ENCODE measurements at places on chromosomes 6 and 20.

DNA sequence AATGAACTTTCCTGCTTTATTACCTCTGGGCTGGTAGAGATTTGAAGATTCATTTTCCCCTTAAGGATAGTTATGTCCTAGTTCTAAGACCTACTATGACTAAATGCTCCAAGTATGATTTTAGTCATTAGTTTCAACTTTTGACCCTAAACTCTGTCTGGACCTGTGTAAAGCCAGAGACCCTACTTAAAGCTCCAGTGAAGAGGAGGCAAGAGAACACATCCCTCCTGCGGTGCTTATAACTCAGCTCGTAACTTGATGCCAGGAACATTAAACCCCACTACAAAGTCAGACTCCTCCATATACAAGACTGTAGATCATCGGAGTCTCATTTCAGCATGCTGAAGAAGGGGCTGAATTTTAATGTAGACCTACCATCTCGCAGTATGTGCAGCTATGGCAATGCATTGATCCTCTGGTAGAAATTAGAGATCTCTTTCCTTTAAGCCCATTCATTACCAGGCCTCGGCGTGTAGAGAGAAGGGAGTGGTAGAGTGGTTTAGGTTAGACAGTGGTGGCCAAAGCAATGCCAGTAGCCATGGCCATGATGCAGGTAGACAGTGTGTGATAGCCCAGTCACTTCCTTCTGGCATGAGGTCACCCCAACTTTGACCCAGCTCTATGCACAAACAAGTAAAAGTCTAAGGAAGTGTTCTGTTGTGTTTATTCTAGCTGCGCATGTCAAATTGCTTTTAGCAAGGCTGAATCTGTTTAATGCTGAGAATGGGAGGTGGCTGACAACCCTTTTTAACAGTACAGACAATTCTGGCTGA lies 34.8 kb upstream of the MYB start:
- DNase-seq = no peak

DNA sequence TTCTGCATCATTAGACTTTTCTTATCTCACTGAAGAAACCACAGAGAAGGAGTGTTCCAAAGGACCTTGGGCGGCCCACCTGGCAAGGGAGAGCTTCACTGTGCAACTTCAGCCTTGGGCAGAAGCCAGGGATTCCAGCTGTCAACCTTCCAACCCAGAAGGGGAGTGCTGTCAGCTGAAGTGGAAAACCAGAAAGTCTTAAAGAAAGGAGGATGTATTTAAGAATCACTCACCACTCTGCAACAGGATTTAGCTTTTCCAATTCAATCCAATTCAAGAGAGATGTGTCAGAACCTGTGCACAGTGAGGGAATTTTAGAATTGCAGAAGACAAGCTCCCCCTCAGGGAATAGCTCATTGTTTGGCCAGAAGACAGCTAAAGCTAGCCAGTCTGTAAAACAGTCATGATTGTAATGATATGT lies 553.7 kb downstream of the CD83 start:
- no peak for DNase-seq

DNA sequence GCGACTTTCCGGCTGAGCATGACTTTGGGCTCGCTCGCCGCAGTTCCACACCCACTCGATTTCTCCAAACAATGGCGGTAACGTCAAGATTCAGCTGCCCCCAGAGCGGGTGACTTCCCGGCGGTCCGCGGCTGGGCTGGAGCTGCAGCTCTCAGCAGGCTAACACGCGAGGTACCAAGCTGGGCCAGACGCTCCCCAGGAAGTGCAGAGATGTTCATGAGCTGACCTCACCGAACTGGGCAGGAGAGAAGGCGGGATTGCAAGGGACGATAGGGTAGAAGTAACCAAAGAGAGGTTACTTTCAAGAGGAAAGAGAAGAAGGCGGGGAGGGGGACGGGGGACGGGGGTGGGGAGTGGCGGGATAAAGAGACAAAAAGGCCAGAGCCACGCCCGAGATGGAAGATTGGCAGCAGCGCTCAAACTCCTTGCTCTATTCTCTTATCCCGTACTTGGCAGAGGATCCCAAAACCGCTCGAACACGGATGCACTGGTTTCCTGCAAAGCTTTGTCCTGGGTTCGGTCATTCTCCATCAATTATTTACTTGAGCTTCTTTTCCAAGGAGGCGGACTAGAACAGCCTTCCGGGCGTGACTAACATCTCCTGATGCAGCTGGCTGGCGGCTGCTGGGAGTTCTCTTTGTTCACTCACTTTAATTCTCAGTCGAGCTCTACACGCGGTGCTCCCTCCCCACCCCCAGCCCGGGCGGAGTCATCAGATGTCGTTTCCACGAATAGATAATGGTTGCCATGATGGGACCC lies at the start of gene MTCL3:
Gene MTCL3, minus strand, starts transcription at position 626 of the 759 bp plus-strand sequence.
- peak; percentile 96 for DNase-seq

GRCh38 chr6:108286366-108286765 lies 8.5 kb upstream of the AFG1L start:
- DNase-seq = no peak

DNA sequence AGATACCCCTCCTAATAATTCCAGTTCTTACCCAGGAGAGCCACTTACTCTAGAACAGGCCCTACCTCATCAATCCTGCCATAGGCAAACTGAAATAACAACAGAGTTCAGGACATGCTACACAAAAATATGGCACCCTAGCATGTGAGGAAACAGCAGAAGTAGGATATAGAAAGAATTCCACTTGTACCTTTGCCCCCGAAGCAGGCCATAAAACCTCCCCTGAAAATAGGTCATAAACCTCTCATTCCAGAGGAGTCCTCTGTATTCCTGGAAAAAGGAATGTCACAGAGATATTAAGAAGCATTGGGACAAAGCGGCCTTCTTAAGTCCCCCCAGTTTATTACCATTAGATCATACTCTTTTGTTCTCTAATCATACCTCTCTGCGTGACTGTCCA lies 504.3 kb upstream of the MARCKS start:
- DNase-seq = no peak

GRCh38 chr6:135185483-135185882 lies 4.4 kb downstream of the MYB start:
- DNase-seq = no peak

- peak; percentile 73 for DNase-seq
These were observed 38.2 kb downstream of the MICA start for GRCh38 chr6:31441365-31442267.

DNA sequence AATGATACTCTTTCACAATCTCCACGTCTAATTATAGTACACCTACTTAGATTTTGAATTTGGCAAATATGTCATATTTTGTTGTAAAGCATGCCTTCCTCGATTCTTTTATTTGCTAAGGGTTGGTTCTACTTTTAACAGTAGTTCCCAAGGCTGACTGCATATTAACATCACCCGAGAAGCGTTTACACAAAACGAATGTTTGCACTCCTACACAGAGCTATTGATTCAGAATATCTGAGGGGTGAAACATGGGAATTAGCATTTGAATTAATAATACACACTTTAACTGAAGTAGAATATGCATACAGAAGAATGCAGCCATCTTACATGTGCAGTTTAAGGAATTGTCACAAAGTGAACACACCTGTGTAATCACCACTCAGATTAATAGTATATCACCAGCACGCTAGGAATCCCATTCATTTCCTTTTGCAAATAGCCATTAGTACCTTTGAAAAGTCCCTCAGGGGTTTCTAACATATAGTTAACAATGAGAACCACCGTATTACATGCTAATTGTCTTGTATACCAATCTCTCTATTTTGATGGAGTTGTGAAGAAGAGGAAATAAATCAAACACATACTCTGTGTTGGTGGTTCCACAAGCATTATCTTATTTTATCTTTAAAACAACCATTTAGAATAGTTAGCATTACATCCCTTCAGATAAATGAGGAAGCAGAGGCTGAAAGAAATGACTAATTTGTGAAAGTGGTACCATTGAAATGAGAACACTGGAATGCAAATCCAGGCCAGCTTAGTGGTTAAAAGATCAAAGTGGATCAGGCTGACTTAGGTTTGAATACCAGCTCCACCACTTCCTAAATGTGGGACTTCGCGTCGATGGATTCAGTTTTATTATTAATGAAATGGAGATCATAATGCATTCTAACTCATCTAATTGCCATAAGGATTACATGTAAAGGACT lies 317.6 kb downstream of the HDGFL1 start:
- DNase-seq = no peak

DNA sequence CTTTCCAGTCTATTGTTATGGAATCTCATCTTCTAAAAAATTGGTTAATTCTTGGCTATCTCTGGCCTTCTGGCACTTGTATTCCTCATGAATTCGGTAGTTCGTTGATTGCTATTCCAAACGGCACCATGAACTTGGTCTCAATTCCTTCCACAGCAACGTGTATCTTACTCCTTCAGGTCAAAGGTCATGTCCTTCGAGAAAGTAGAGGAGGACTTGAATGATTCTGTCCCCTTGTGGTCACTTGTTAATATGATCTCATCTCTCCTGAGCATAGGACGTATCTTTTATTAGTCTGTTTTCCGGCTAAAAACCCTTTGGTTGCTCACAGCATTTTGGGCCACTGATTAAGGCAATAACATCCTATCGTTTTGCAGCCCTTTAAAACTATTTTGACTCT lies 9.4 kb downstream of the TLDC2 start:
- DNase-seq = no peak

- peak; percentile 86 for DNase-seq
These were observed 8.7 kb downstream of the MMP24OS start for GRCh38 chr20:35269055-35269781.

DNA sequence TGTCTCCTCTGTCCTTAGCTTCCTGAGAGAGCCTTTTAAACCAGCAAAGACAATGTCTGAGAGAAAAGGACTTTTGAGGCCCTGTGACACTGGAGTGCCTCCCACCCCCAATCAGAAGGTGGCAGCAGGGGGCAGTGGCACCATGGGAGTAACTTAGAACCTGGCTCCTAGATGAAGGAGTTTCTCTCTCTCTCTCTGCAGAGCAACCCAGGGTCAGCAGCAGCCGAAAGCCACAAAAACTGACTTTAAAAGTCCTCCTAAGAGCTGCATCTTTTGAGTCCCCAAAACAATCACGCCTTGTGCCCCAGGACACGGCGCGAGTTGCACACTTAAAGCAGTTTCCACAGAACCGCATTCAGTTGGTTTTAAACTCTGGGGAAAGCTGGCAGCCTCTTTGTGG lies 5.3 kb upstream of the TCP11 start:
- DNase-seq = peak; percentile 58
